Calu3 (cell line): ENCODE measurements at places on chromosomes 7 and 10.

DNA sequence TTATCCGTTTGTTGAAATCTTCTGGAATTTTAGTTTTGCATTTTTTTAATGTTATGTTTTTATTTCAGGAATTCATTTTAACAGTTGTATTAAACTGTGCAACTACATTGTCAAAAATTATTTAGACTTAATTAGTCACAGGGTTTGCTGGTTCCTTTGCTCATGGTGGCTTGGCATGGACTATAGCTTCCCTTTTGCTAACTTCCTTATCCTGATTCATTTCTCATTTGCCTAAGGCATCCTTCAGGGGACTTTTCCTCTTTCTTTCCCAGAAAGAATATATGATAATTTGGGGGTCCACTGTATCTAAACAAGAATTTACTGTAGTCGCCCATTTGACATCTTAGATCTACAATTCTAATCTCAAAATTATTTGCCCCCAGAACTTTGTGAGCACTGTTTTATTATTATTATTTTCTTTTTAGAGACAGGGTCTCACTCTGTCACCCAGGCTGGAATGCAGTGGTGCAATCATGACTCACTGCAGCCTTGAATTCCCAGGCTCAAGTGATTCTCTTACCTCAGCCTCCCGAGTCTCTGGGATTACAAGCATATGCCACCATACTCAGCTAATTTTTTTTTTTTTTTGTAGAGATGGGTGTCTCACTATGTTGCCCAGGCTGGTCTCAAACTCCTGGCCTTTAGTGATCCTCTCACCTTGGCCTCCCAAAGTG, 13.9 kb downstream of the FIGNL1 start:
- DNase-seq = peak; percentile 25

- DNase-seq = no peak
Observed at GRCh38 chr10:97078261-97078937, 107.4 kb downstream of the SLIT1 start.

DNA sequence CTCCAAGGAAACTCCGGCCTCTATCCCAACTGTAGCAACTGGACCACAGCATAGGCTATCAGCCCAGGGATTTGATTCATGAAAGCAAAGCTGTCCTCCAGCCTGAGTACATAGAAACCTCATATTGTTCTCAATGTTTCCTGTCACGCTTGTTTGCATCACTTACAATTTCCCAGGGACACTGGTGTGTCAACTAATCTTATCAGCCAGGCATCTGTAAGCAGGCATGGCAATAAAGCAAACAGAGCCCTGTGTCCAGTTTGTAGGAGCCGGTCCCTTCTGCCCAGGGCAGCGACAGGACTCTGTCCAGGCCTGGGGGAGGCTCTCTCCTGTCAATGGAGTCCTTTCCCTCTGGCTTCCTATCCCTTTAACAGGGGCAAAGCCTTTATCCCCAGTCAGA, 23.0 kb upstream of the CDHR3 start:
- no peak for DNase-seq

- no peak for DNase-seq
Observed at GRCh38 chr10:411603-412002, 276.3 kb downstream of the ZMYND11 start.

GRCh38 chr10:49735848-49736563, 26.1 kb downstream of the OGDHL start:
- no peak for DNase-seq

- DNase-seq = no peak
Observed at GRCh38 chr10:133069033-133069525, 18.6 kb upstream of the ADGRA1 start.

- DNase-seq = no peak
Observed at GRCh38 chr7:105188201-105188600, 174.2 kb downstream of the KMT2E start.

- peak; percentile 67 for DNase-seq
Observed at GRCh38 chr10:102645741-102646609, 1.7 kb downstream of the TRIM8 start.

GRCh38 chr7:88057655-88058054, 123.6 kb downstream of the ADAM22 start:
- DNase-seq = no peak

DNA sequence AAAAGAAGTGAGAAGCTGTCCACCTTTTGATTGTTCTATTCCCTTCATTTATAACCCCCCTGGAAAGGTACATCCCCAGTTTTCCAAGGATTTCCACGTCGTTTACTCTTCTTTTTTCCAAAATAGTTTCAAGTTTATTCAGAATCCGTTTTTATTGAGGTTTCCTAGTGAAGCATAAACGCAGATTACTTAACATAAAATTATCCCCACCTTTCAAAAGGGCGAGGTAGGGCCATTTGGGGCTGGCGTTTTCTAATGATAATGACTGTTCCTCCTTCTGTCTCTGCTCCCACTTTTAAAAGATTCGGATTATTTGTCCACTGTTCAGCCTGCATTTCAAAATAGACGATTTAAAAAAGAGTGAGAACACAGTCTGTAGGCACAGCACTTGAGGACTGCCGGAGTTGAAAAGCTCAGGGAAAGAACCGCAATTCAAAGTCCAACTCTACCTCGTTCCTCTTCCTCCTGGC, 165.2 kb upstream of the PPP1R3A start:
- no peak for DNase-seq

GRCh38 chr7:139111147-139111546, 1.6 kb upstream of the ZC3HAV1 start:
- DNase-seq = no peak

DNA sequence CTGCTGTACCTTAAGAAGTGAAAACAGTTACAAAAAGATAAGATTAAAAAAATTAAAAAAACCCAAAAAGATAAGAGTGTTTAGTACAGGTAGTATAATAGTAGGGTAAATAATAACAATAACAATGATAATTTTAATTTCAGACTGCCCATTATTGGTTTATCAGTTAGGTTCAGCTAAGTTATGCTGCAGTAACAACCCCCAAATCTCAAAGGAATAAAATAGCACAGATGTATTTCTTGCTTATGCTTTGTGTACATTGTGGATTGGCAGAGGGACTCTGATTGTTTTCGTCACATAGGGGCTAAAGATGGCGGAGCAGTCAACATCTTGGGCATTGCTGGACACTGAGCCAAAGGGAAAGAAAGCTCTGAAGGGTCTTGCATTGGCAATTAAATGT, 264.6 kb downstream of the LRMDA start:
- DNase-seq = no peak

DNA sequence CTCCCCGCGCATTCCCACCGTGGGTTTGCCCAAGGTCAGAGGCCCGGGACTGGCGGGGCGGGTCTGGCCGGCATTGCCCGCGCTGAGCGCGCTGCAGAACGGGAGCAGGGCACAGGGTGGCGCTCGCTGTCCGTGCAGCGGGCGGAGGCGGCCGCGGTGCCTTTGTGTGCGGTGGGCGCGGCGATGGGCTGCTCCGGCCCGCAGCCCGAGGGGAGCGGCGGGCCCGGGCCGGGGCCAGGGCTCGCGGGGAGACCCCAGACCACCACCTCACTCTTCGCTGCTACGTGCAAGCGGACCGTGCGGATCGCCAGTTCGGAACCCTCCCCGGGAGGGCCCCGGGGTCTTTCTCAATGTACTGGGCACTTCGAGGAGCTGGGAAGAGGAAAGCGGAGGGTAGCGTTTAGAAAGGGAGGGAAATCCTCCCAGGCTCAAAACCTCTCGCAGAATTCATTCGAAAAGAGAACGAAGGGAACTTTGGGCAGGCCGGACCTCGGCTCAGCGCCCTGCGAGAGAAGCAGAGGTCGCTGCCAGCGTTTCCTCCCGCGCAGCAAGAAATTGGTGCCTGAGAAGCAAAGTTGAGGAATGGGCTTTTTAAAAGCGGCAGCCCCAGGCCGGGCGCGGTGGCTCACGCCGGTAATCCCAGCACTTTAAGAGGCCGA, 8.5 kb downstream of the SP8 start:
- DNase-seq = peak; percentile 79

- no peak for DNase-seq
Observed at GRCh38 chr7:44281811-44282600, 43.4 kb downstream of the CAMK2B start.

DNA sequence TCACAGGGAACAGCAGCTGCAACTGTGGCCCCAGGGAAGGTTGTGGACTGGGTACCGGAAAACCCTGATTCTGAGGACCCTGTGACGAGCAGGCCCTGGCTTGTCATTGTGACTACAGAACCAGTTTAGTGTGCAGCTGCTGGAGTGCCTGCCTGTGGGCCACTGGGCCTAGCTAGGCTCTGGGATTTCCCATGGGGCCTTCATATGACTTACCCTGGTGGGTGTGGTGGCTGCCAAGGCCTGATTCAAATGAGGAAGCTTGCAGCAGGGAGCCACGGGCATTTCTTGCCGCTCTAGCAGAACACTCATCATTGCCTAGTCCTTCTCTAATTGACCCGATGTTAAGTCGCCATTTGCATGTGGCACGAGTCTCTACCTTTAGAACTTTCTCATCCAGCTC, 14.7 kb upstream of the CAMK2G start:
- DNase-seq = peak; percentile 85

- no peak for DNase-seq
Observed at GRCh38 chr10:58985216-58985615, 191.2 kb upstream of the PHYHIPL start.

GRCh38 chr10:55215699-55216098, 414.7 kb upstream of the PCDH15 start:
- no peak for DNase-seq

DNA sequence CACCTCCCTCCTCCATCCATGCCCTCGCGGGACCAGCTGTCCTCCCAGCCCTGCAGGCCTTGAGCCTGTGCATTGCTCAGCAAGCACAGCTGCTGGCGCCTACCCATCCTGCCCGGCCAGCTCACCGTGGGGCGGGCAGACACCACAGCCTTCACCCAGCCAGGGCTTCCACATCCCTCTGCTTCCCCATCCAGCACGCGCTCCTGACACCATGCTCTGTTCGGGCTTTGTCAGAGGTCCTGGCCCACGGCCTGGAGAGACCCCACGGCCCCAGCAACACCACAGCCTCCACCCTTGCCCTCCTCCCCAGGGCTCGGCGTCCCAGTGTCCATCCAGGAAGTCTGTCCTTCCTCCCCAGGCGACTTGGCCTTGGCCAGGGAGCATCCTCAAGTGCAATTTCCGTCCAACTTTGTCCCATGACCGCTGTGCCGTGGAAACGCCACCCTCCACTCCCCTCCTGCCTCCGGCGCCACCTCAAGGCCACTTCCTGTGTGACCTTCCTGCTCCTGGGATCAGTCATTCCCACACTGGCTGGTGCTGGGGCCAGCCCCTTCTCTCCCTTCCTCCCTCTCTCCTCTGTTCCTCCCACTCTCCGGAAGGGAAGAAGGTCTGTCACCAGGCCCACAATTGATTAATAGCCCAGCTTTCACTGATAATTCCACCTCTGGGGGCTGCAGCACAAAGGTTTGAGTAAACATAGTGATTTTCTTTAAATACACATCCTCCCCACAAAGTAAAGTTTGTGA, 71.5 kb upstream of the SMNDC1 start:
- no peak for DNase-seq

DNA sequence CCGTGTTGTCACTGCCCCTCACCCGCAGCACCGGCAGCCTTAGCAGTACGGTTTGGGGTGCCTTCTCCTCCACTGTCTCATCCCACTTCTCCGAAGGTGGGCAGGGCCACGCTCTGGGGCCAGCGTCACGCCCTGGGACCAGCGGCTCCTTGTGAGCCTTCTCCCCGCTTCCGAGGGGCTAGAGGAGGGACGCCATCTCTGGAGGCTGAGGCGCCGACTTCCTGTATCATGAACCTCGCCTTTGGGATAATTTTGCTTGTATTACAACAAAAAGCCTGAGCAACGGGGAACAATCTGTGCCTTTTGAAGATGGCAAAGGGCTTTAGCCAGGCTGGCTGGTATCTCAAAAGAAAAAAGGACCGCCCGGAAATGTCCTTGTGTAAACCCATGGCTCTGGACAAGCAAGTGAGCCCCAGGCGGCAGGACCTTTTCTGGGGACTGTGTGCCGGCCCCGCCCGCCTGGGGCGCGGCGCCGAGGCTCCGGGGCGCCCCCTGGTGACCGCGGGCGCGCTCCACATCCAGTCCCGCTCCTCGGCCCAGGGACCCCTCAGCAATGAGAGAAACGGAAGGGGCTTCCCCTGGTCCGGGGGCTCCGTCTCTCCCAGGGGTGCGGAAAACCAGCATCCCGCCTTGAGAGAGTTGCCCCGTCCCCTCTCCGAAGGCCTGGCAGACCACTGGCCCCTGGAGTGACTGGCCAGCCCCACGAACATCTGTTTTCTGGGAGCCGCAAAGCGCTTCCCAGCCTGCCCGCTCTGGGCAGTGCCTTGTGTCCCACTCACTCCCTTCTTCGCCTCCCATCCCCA, 3.8 kb downstream of the DEPP1 start:
- peak; percentile 80 for DNase-seq

- DNase-seq = no peak
Observed at GRCh38 chr7:2796358-2797352, 47.5 kb downstream of the GNA12 start.

- peak; percentile 58 for DNase-seq
Observed at GRCh38 chr7:7653593-7654187, 13.1 kb downstream of the UMAD1 start.

DNA sequence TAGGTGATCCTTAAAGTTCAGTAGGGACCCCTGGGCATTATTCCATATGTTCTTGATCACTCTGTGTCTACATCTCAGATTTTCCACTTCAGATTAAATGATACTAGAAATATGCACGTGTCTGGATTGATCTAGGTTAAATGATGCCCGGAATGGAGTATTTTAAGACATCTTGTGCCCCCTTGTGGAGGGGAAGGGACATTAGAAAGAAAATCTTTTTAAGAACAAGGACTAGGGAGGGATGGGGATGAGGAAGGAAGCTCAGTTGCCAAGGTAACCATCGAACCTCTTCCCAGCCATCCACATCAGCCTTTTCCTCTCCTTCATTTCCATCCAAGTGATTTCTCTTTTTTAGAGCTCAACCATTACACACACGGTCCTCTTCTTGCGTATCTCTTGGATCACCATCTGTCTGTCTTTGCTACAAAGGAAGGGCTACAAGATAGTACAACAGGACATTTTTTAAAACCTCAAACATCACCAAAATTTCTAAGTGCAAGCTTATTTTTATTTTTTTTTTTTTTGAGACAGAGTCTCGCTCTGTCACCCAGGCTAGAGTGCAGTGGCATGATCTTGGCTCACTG, 40.5 kb downstream of the PRSS2 start:
- peak; percentile 39 for DNase-seq

DNA sequence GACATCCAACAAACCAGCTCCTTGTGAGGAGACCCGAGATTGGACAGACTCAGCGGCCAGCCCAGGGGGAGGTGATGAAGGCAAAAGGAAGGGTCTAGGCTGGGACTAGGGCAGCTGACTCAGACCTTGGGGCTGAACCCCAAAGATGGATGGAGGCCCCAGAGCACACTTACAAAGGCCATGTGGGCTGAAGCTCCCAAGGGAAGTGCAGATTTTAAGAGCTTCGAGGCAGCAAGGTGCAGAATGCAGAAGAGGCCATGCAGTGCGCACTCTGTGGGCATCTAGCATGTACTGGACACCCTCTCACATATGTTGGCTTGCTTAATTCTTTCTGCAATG, 11.8 kb downstream of the WDFY4 start:
- no peak for DNase-seq
